H4 (cell line): ENCODE measurements at places on chromosomes 1 and 21. TPM values are rescaled to one million over a fixed set of nuclear protein-coding genes. Genes with fewer than 3 reads are reported as not detected.
A peak's percentile ranks its signal among the peaks of the same experiment; 100 is the strongest.

- peak; percentile 11 for DNase-seq
These were observed 588 bp downstream of the FLVCR1 start for GRCh38 chr1:212858461-212859265.

The GPX7 gene
- 0.14 TPM in 1 of 2 replicates, not detected in the other for total RNA-seq

- DNase-seq: no peak
These were observed 127.0 kb upstream of the TIAM1 start for GRCh38 chr21:31470896-31471694.

DNA sequence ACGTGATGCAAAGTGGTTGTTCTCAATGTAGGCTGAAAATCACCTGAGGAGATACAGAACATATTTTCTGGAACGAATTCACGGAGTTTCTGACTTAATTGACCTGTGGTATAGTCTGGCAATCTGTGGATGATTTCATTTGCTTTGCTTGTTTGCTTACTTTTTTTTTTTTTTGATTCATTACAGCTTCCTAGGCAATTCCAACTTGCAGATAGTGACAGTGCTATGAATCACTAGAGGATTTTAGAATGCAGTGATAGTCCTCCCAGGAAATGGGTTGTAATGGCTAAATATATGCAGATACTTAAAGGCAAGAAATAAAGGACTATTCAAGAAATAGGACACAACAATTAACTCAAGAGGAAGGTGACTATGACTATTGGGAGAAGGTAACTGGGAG lies 1378.1 kb upstream of the PRMT6 start:
- DNase-seq: no peak

GRCh38 chr1:178962853-178963711 lies 62.6 kb upstream of the FAM20B start:
- no peak for DNase-seq

GRCh38 chr1:178506177-178506576 lies 6.7 kb upstream of the TEX35 start:
- DNase-seq: no peak
